SHP77 treated with DMSO at 0.1 percent for 48 hours (cell line): ENCODE measurements at places on chromosomes 12 and 14.

DNA sequence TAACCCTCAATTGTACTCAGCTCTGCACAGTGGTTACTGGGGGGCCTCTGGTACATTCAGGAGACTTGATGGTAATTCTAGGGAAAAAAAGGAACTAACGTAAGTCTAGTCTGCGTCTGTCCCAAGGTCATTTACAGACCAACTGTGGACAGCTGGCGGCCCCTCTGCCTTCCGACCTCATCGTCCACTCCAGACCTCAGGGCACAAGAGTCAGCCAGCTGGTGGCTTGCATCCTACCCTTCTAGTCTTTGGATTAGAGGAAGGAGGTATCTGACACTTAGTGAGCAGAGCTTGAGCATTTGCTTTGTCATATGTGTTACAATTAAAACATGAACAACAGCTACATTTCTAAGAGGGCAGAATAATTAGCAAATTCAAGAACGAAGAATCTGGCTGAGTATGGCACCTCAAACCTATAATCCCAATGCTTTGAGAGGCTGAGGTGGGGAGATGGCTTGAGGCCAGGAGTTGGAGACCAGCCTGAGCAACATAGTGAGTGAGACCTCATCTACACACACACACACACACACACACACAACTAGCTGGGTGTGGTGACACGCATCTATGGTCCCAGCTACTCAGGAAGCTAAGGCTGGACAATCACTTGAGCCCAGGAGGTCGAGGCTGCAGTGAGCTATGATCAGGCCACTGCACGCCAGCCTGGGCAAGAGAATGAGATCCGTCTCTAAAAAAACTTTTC lies 36.5 kb downstream of the SSH1 start:
- DNase-seq: no peak

DNA sequence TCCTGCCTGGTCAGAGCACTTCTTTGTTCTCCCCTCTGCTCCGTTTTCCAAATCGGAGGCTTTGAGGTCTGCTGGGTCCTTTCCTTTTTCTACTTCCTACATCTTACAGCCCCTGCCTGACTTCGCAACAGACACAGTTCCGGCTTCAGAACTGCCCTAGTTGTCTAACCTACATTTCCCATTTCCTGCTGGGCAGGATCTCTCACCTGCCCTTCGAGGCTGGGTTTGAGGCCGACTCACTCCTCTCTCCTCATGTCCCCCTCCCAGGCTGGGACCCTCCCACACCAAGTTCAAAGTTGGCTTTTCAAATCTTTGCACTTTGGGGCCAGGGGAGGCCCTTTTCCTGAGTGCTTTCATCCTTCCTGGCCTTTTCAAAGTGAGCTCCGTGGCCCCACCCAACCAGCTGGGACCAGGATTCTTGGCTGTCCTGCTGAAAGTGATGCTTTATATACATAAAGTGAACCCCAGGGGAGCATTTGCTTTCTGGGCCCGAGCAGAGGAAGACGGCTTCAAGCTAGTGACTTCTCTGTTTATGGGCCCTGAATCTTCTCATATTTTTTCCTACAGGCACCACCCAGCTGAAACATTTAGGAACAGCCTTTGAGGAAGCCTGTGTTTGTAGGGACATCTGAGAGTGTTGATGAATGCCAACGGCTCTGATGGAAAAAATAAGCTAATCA lies 281.0 kb upstream of the CRY1 start:
- DNase-seq: no peak

- no peak for DNase-seq
Observed at GRCh38 chr14:26377150-26377549, 220.7 kb downstream of the NOVA1 start.

GRCh38 chr12:33942172-33942571 lies 80.1 kb upstream of the ALG10 start:
- no peak for DNase-seq

DNA sequence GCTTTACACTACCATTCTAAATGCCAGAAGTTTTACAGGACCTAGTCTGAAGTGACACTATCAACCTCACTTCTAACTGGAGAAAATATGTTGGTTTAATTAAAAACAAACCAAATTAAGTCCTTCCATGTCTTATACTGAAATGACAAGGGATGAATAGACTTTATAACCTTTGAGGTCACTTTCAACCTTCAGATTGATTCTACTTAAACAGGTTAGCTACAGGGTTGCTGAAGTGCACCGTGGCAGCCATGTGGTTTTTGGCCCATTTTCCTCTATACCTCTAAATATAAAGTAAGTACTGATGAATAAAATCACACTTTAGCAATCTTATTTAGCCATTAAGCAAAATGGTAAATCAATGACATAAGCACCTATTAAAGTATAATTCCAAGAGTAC lies 3.9 kb downstream of the SLC38A2 start:
- no peak for DNase-seq

GRCh38 chr12:29673346-29673745 lies 110.4 kb downstream of the TMTC1 start:
- no peak for DNase-seq

GRCh38 chr14:24139272-24139934 lies 2.0 kb downstream of the EMC9 start:
- DNase-seq: no peak

DNA sequence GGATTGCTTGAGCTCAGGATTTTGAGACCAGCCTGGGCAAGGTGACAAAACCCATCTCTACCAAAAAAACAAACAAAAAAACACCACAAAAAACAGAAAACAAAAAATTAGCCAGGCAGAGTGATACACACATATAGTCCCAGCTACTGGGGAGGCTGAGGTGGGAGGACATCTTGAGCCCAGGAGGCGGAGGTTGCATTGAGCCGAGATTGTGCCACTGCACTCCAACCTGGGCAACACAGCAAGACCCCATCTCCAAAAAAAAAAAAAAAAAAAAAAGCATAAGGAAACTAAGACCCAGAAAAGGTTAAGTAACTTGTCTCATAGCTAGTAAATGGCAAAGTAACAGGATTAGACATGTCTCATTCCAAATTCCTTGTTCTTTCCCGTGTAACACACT lies 56.3 kb upstream of the PSMA6 start:
- DNase-seq: no peak

- no peak for DNase-seq
Observed at GRCh38 chr12:70196811-70197281, 46.4 kb upstream of the CNOT2 start.

DNA sequence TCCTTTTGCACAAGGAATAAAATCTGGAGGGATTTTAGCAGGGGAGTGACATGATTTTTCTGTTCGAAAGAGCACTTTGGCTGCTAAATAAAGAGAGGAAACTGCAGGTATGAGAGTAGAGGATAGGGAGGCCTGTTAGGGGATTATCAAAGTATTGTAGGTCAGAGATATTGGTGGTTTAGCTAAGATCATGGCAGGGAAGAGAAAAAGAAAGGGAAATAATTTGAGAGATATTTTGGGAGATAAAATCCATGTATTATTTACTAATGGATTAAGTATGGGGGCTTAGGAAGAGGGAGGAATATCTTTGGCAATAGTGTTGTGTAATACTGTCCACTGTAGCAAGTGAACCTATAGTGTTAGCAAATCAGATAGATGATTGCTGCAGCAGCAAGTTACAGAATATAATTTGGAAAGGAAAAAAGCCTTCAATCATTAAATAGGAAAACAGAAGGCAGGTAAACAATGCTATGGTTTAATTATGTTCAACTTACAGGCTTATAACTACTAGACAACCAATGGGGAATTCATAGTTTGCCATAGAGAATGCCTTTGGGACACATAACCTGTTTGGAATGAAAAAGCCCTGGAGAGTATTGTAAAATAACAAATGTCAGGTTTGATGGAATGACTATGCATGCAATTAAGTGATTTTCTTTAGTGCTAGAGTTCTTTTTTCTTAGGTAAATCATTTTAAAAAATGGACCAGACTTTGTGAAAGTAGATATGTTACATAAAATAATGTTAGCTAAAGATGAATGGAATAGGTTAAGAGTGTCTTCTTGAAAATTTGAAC lies 50.5 kb downstream of the ADIPOR2 start:
- no peak for DNase-seq

DNA sequence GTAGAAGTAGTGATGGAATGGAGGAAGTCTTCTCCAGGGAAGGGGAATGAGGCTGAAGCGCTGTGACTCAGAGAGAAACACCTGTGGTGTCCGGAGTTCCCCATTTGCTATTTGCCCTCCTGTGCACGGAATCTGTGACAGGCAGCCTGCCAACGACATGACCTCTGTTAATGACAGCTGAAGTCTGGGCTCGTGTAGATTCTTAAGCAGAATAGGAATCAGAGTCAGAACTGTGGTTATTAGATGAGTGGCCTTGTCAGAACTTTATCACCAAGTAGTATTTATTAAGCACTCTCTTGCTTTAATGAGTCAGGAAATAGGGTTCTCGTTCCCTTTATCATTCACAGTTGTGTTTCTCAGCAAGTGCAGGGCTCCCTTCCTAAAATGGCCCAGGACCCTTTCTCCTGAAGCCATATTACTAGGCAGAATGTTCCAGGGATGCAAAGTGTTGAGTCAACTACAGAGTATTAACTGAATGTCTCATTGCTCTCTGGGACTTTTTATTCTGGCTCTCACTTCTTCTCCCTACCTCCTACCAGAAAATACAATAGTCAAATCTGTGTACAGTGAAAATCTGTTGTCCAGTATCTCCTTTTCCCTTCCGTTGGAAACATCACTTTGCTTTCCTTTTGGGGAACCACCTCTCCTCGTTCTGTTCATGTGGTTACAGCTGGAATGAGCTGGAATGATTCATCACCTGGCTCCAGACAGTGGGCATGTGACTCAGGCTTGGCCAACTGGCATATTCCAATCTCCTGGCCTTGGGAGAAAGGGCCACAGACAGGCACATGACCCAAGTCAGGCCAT lies 77.8 kb upstream of the MAX start:
- no peak for DNase-seq
